ENCODE measurements at places on chromosomes 1 and 21. TPM values are rescaled to one million over a fixed set of nuclear protein-coding genes. Genes with fewer than 3 reads are reported as not detected.

GRCh38 chr1:247043406-247043805 lies 35.2 kb downstream of the ZNF670 start:
- DNase-seq, result no peak

DNA sequence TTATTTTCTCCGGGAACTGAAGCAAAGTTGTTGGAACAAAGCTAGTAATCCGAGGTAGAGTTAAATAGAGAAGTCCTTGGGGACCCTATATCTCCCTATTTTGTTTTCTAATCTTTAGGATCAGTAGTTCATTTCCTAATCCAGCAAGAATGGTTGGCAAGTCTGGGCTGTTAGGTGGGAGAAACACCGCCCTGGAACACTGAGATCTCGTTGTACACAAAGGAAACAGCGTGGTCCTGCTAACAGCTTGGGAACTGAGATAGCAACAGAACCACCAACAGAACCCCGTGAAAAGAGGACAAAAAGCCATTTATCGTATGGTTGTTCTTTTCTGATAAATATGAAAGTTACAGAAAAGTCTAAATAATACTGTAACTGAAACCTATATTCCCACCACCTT lies 121.9 kb upstream of the CDC42BPA start:
- DNase-seq, result no peak

GRCh38 chr1:29687601-29688244 lies 451.4 kb downstream of the PTPRU start:
- DNase-seq, result no peak

- DNase-seq, result no peak
Observed at GRCh38 chr1:209823143-209824041, 4.4 kb upstream of the UTP25 start.

DNA sequence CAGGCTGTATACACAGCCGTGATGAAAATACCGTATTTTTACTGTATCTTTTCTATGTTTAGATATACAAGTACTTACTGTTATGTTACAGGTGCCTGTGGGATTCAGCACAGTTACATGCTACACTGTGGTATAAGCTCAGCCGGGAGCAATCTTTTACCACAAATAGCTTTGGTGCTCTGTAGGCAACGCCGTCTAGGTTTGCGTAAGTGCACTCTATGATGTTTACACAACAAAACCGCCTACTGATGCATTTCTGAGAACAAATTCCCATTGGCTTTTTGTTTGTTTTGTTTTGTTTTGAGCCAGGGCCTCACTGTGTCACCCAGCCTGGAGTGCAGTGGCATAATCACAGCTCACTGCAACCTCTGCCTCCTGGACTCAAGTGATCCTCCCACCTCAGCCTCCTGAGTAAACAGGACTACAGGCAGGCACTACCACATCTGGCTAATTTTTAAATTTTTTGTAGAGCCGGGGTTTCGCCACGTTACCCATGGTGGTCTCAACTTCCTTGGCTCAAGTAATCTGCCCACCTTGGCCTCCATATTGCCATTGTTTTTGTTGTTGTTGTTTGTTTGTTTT lies 81.0 kb downstream of the SCCPDH start:
- DNase-seq, result no peak

The ZNF683 gene
- total RNA-seq, result not detected

DNA sequence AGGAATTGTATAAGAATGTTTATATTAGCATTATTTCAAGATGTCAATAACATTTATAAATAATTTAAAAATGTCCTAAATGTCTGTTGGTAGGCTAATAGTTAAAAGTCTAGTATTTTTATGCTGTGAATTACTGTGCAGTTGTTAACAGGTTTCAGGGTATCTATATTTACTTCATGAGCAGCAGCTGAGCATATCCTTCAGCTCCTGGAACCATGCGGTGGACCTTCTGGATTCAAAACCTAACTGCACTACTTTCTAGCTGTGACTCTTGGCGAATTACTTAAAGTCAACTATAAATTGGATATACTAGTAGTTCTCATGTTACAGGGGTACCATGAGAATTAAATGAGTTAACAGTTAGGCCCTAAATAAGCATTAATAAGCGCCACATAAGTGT lies 3.7 kb downstream of the CEP350 start:
- no peak for DNase-seq

GRCh38 chr1:235998812-235999211 lies 66.1 kb downstream of the NID1 start:
- peak; percentile 63 for DNase-seq

GRCh38 chr1:39965044-39965443 lies 10.1 kb downstream of the MFSD2A start:
- no peak for DNase-seq

The TRABD2B gene
- not detected for total RNA-seq

DNA sequence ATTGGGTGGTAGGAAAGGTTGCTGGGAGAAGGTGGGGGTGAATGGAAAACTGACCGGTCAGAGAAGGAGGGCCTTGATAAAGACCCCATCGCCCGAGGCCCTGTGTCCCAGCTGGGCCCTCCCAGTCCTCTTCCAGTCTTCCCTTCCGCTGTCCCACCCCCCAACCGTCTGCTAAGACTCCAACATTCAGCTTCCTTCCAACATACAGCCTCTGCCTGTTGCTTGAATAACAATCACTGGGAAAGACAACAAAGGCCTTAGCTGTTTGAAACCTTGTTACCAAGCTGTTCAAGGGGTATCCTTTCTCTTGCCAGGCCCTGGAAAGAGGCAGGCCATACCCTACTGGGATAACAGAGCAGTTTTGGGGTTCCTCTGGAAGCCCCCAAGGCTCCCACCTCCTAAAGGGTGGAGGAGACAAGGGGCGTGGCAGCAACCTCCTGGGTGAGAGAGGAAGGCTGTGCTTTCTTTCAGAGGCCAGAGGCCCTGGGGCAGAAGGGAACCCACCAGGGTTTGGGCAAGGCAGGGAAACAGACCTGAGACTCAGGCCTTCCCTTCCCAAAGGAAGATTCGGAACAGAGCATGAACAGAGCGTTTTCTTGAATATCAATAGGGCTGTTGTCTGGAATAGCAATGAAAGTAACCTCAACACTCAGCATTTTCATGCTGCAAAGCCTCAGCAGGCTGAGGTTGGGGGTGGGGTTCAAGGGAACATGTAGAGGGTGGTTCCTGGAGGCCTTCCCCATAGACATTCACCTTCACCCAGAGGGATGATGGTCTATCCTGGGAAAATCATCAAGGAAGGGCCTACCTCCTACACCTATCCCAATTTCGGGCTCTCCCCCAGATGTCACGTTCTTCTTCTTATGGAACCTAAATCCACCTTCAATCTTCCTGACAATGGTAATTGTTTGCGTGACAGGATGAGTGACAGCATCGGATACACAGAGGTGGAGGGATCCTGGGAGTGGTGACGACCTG lies 4.1 kb downstream of the ETNK2 start:
- DNase-seq, result no peak

The ITLN2 gene
- total RNA-seq, result not detected

GRCh38 chr1:97243973-97244560 lies 522.5 kb downstream of the PTBP2 start:
- DNase-seq, result no peak

The RIMS3 gene
- 2.9 TPM for total RNA-seq

DNA sequence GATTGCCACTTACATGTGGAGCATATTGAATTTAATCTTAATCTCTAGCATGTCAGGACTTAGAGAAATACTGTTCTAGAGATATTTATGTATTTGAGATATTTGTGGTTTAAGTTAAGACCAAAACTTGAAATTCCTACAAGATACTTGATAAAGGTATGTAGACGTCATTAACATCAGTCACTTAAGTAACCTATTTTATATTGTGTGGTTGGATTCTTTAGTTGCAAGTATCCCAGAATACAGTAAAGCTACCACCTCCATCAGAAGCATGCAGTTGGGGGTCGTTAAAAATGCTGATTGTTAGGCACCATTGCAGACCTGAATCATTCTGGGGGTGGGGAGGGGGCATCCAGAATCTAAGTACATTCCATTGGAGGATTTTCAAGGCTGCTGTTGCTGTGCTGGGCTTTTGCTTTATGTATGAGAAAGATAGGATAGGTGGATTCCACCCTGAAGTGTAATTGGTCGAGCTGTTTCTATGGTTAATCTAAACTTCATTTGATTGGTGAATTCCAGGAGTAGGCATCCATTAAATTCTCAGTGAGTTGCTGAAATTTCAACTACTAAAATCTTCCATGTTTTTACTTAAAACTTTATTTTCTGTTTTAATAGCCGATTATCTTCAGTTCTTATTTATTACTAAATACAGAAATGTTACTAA lies 4.0 kb downstream of the H3-3A start:
- DNase-seq, result no peak

DNA sequence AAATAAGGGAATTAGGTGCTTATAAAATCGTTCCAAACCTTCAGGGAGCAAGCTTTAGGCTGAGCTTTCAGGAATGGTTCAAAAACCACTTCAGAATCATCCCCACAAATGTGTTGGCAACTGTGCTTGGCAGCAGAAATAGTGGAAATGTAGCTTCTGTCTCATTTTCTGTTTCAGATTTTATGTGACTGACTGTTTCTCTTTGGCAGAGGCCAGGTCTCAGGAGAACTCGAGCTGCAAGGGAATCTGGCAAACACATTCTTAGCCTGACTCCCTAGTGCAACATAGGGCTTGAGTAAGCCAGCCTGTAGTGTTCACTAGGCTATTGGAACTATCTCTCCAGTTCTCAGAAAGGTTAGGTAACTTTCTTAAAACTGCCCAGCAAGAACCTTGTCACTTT lies 128.6 kb downstream of the PLA2G4A start:
- DNase-seq, result no peak

The SLFNL1 gene
- 0.14 TPM for total RNA-seq

DNA sequence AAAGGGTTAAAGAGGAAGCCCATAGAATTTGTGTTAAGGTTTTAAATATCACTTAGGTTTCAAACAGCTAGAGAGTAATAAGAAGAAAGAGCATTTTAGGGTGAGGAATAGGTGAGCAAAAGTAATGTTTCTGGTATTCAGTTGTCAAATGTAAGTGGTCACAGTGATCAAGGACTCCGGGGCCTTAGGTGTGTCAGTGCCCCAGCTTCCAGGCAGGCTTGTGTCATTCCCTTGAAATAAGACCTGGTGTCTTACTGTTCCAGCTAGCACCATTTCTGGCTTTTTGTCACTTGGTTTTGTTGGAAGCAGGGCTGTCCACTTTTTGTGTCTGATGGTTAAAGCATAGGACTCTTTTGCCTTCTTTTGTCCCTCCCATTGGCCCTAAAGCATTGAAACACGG lies 69.6 kb downstream of the DYRK1A start:
- no peak for DNase-seq

GRCh38 chr1:54324251-54325140 lies 81.7 kb downstream of the SSBP3 start:
- DNase-seq, result no peak

DNA sequence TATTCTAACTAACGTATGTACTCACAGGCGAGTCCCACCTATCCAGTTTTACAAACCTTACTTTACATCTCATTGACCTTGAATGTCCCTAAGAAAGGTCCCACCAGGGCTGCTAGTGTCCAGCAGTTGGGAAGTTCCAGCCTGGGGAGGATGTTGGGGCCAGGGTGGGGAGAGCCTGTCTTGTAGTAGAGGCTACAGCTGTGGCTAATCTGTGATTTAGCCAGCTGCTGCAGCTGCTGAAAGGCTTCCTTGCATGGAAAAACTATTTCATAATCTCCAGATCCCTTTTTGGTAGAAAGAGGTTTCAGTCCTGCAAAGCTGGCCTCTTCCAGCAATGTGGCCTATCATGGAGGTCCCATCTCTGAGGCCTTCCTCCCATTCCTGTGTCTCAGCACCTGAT lies 23.1 kb downstream of the TNN start:
- DNase-seq, result no peak

- DNase-seq, result no peak
Observed at GRCh38 chr1:8096105-8097011, 70.2 kb upstream of the ERRFI1 start.

The SPOCD1 gene
- 0.07 TPM for total RNA-seq

GRCh38 chr1:198234520-198235251 lies 77.9 kb downstream of the NEK7 start:
- DNase-seq, result no peak

DNA sequence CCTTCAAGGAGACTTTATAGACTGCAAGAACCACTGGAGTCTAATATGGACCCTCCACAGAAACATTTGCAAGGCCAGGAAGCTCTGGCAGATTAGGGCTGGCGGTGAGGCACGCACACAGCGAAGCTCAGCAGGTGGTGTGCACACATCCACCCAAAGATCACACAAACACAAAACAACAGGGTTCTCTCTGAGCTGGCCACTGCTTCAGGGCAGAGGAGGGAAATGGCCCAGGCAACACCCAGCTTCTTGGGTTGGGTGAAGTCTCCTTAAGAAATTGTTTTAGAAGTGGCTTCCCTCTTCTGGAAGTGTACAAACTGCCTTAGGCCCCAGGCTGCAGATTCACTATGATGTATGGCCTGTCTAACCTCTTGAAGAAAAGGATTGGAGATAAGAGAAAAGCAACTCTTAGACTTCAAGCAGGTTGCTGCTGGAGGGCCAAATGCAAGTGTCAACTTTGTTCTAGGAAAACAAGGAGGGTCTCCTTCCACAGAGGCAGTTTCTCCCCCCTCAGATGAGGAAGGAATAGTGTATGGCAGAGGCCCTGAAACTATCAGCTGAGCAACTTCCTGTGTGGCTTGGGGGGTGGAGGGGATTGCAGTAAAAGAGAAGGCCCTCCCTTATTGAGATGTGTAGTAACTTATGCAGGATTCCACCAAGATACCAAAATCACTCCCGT lies 2.0 kb downstream of the RCSD1 start:
- DNase-seq, result no peak

- no peak for DNase-seq
Observed at GRCh38 chr1:31866450-31867032, 50.7 kb upstream of the SPOCD1 start.

The ITGB2 gene
- 210 TPM for total RNA-seq

The APCS gene
- total RNA-seq, result not detected

DNA sequence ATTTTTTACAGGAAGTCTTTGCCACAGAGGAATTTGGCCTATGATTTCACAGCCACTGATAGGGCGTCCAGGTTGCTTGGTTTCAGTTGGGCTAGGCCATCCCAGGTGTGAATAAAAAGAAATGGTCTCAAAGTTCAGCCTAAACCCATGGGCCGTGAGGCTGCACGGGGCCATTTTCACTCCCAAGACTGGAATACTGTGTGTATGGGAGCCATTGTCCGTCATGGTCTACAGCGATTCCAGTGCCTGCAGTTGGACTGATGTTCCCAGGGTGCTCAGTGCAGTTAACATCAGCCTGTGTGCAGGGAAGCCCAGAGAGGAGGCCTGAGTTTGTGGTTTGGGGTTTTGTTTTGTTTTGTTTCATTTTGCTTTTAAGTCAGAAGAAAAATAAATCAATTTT lies 133.2 kb downstream of the ADSS2 start:
- DNase-seq, result no peak

DNA sequence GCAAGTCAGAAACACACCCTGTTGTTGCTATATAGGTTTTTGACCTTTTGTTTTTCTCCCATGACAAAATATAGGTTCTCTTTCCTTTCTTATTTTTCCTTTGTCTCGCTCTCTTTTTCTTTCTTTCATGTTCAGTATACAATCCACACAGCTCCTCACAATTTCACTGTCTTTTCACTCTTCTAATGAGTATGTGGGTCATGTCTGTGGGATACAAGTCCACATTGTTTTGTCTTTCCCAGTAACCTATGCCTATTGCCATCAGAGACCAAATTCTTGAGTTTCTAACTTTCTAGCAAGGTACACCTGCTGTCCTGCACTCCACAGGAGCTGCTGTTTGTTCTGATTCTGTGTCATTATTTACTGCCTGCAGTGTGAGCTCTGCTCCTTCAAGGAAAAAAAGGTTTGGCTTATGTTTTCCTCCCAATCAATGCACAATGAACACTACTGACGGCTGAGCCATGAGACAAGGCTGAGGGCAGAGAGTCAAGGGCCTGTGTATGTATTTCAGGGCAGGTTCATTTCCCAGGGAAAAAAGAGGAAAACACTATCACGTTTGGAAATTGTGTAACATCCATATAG lies 453.8 kb downstream of the NEGR1 start:
- no peak for DNase-seq

The IGSF3 gene
- 4.6 TPM for total RNA-seq

Data from activated T-helper 2 cell treated with anti-CD3 and anti-CD28 coated beads, Interferon-gamma antibody, Interleukin-2, Interleukin-4, amounts not matched to agents 10 μg/mL and 5 μg/mL and 100 μg/mL, durations not matched to agents 14 hours and 24 hours and 36 hours (primary cell).